Left renal pelvis (tissue), 4 donors: ENCODE measurements at places on chromosomes 7 and 10.

- no peak for DNase-seq
Observed at GRCh38 chr7:1104516-1105179, 16.7 kb downstream of the GPER1 start.

GRCh38 chr10:88657901-88658300, 6.3 kb upstream of the LIPF start:
- DNase-seq: no peak

DNA sequence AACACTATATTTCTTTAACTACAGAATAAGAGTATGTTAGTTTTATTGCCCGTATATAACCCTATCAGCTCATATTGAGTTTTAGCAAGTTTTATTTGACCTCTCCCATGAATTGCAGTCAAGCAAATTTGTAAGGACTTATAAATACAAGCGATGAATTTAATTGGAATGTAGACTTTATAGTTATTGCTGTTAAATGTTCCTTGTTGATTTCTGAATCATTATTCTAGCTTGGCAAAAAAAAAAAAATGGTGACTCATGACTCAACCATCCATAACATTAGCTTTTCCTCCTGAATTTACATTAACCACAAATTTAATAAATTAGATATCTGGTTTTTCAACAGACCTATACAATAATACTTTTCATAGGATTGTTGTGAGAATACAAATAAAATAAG, 334.0 kb upstream of the LRRTM3 start:
- no peak for DNase-seq

DNA sequence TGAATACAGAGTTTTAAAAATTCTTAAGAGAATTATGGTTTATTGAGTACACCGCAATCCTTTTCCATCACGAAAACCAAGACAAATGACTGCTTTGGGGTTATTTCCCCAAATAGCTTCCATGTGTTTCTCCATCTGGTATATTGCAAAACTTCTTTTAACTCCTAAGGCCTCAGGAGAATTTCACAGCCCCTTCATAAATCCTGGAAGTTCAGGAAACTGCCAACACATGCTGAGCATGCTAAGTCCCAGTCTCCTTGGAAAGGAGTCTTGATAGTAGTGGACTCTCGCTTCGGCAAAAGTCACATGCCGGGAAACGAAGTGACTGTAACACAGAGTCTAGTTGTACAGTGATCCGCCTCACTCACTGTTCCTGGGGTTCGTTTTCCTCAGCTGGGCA, 88.1 kb upstream of the RSU1 start:
- DNase-seq: no peak

GRCh38 chr10:123855008-123855684, 36.5 kb downstream of the CPXM2 start:
- DNase-seq: no peak

GRCh38 chr10:101001659-101002035, 2.0 kb downstream of the LZTS2 start:
- DNase-seq: no peak

DNA sequence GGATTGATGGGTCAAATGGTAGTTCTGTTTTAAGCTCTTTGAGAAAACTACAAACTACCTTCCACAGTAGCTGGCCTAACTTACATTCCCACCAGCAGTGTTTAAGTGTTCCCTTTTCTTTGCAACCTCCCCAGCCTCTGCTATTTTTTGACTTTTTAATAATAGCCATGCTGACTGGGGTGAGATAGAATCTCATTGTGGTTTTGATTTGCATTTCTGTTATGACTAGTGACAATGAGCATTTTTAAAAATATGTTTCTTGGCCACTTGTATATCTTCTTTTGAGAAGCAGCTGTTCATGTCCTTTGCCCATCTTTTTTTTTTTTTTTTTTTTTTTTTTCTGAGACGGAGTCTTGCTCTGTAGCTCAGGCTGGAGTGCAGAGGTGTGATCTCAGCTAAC, 155.2 kb upstream of the BMPER start:
- DNase-seq: no peak

- no peak for DNase-seq
Observed at GRCh38 chr7:41167836-41168235, 535.1 kb downstream of the INHBA start.

DNA sequence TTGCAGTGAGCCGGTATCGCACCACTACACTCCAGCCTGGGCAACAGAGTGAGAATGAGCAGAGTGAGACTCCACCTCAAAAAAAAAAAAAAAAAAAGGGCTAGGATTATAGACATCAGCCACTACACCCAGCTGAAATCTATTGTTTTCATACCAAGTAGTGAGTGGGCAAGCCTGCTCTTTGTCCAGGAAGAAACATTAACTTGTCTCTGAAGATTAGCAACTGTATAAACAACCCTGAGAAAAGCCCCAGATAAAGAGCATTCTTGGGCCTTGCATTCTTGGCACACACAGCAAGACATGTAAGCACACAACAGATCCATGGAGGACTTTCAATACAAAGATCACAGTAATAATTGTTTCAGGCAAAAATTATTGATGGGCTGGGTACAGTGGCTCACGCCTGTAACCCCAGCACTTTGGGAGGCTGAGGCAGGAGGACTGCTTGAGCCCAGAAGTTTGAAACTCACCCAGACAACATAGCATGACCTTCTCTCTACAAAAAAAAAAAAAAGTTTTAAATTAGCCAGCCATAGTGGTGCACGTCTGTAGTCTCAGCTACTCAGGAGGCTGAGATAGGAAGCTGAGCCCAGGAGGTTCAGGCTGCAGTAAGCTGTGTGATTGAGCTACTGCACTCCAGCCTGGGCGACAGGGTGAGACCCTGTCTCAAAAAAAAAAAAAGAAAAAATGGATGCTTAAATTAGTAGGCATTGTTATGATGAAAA, 4.4 kb downstream of the PSPH start:
- no peak for DNase-seq

DNA sequence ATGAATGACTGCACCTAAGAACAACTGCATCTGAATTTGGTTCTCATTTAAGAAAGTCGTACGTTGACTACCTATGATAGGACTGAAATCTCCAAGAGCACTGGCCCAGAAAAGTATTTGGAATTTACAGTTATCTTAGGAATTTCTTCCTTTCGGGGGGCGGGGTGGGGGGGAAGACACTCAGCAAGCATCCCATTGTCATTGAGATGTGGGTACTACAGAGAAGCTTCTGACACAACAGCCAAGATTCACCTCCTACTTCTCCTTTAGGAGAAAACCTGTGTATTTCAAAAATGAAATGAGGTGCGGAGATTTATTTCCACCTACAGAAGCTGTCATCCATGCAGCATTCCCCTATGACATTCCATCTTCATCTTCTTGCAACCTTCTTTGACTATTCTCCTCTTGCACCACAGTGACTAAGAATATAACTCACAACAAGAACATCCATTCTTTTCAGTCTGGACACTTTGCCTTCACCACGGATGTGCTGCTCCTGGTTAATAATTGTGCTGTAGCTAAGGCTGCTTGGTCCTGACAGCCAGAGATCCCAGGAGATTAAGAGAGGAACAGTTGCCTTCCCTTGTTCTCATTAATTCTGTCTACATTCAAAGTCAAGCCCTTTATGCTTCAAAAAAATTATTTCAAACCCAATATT, 98.4 kb upstream of the FRMD4A start:
- no peak for DNase-seq

DNA sequence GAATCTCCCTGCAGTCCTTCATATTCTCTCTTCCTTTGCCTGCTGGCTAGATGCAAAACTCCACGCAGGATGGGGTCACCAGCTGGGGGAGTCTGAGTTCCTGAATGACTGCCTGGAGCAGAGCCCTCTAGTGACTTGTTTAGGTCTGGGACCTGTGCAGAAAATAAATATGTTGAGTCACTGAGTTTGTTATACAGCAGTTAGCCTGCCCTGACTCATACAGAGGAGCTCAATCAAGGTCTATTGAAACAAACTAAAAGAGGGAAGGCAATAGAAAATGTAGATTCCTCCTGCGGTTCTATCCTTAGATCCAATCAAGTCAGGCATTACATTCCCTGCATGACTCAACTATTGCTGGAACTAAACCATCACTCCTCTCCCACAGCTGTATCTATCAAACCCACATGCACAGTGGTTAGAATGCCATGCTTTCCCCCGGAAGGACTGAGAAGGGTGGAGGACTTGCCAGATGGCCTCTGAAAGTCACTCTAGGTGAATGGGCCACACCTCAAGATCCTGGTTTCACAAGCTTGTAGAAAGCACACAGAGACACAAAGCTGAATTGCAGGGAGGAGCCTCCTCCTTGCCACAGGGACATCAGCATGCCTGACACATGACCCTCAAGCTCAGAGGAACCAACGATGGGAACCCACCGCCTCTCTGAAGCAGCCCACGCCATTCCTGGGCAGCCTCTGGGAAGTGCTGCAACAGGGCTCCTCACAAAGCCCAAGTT, 73.9 kb downstream of the SH3PXD2A start:
- DNase-seq: no peak

GRCh38 chr10:32605787-32606186, 159.8 kb downstream of the CCDC7 start:
- no peak for DNase-seq

GRCh38 chr10:114762811-114763210, 58.8 kb upstream of the FHIP2A start:
- DNase-seq: no peak

DNA sequence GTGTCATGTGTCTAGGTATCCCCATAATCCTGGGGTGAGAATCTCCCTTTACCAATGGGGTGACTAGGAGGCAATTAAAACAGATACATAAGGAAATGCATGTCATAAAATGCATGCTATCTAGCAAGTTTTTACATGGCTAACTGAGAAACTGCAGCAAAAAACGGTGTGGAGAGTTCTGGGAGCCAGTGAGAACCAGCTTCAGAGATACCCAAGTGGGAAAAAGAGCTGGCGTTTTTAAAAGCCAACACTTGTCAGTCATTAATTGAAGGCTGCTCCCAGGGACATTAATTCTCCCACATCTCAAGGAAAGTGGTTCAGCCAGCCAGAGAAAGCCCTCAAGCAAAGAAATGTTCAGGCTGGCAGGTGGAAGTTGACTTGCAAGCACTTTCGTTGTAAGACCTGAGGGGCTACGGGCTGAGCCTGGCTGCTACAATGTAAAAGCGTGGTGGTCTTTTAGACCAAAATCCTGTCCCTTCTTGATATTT, 28.1 kb downstream of the ST8SIA6 start:
- DNase-seq: no peak

- DNase-seq: no peak
Observed at GRCh38 chr7:66430164-66430545, 198.5 kb upstream of the KCTD7 start.

- no peak for DNase-seq
Observed at GRCh38 chr7:15764010-15764409, 77.5 kb upstream of the MEOX2 start.

DNA sequence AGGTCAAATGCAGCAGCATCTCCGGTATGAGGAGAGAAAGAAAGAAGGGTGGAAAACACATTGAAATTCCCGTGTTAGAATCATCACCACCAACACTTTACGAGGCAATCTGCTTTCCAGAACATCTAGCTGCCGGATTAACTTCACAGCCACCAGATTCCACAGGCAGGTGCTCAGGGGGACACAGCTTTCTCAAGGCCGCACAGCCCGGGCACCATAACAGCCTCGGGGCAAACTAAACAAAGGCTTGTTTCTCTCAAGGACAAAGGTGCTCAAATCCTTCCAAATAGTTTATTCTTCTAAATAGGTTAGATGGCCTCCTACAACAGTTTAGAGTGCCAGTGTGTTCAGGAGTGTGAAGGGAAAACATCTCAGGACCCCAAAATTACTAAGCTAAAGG, 156.3 kb downstream of the DIP2C start:
- no peak for DNase-seq

DNA sequence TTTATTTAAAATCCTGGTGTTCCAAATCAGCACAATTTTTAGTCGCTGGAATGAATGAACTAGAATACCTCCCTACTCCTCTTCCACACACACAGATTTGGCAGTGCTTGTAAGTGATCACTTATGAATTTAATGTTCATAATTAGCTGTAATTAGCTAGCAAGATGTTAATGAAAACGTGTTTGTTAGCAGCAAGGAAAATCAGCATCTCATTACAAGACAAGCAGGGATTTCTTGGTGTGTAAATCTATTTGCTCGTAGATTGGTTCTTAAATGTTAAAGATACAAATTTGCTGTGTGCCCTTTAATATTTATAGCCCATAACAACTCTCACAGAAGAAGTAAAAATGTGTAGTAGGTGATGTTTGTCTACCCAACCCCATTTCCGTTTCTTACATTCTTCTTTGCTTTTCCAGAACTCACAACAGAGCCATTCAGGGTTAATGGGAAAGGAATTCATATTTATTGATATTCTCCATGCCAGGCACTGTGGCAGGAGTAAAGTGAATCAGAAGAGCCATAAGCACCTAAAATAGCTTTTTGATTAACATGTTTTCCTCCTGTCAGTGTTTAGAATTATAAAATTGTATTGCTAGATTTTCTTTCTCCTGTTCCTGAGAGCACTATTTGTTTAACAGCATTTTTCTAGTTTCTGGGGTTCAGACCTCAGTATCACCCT, 49.6 kb downstream of the SEMA3C start:
- DNase-seq: no peak

DNA sequence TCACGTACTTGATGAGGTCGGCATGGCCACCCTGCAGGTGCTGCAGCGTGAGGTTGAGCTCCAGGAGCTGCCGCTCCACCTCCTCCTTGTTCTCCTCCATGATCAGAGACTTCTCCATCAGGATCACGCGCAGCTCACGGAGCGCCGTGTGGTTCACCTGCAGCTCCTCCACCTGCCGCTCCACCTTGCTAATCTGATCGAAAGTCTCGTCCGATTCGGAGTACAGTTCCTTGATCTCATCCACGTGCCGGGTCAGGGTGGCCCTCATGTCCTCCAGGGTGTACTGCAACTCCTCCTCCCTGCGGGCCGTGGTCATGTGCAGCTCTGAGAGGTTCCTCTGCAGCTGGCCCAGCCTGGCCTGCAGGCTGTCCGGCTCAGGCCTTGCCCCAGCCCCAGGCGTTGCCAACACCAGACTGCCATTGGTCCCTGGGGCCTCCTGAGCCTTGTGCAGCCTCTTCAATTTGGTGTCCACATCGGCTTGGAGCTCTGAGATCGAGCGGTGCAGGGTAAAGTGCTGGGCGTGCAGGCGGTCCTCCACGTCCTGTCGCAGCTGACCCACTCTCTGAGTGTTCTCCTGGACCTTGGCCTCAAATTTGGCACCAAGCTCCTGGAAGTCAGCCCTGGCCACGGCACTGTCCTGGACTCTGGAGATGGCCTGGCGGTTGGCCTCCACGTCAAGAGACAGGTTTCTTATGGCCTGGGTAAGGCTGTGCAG, 13.9 kb downstream of the MMRN2 start:
- no peak for DNase-seq

DNA sequence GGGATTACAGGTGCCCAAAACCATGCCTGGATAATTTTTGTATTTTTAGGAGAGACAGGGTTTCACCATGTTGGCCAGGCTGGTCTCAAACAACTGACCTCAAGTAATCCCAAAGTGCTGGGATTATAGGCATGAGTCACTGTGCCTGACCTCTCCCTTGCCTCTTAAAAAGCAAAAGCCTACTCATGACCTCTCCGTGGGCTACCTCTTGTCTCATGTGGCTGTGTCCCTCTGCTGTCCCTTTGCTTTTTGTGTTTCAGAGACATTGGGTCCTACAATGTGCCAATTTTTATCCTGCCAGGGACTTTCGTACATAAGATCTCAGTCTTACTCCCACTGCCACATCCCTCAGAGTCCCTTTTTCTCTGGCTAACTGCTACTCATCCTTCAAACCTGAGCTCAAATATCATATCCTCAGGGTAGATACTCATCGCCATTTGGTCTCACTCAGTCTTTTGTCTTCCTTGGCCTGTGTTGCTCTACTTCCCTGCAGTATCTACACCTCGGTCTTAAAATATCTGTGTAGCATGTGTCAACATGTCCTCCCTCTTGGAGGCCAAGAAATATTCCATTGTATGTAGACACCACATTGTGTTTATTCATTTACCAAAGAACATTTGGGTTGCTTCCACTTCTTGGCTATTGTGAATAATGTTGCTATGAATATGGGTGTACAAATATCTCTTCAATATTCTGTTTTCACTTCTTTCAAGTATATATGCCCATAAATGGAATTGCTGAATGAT, 465.0 kb upstream of the KLF6 start:
- no peak for DNase-seq
